Suppressor macrophage treated with lipopolysaccharide for 1 hour (primary cell): ENCODE measurements at places on chromosomes 7 and 10.

- DNase-seq = no peak
Observed at GRCh38 chr10:4708123-4708759, 117.8 kb upstream of the AKR1E2 start.

DNA sequence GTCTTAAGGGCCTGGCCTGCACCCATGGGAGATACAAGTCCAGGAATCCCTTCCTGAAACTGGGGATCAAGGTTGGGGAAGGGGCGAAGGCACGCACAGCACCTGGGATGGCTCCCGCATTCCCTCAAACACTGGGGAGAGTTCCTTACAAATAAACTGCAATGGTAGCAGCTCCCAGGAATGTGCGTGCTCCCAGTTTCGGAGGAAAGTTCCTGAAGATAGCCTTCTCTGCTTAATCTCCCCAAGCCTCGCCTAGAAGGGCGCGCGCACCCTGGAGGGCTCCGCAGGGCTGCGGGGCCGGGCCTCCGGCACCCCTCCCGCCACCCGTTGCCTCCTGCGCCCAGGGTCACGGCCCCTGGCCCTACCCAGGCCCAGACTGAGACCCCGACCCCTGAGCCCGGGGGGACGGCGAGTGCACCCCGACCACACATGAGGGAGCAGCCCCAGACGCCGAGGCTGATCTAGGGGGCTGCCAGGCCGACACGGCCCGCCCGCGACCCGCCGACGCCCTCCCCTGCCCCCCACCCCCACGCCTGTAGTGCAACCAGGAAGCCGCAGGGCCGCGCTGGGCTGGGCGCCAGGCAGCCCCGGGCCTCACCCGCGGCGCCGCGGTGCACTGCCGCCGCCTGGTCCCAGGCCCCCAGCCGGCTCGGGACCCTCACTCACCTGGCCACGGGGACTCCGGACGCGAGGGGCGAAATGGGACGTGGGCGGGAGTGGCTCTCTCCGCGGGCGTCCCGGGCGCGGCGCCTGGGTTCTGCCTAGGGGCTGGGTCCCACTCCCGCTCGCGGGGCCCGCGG is 460 bp downstream of the ANXA11 start:
- no peak for DNase-seq

DNA sequence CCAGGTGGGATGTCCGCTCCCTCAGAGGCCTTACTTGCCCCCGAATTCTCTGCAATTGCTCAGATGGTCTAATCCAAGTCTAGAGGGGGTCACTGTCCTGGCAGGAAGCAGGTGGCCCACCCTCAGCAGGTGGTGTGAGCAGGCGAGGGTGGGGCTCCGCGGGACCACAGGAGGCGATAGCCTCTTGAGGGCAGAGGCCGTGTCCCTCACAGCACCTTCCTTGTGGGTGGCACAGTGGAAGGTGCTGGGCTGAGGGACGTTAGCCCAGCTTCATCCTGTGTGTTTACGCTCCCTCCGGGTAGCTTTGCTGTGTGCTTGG is 38.3 kb upstream of the INPP5A start:
- DNase-seq = no peak

GRCh38 chr10:121608469-121609190 is 10.4 kb upstream of the FGFR2 start:
- peak; percentile 36 for DNase-seq

DNA sequence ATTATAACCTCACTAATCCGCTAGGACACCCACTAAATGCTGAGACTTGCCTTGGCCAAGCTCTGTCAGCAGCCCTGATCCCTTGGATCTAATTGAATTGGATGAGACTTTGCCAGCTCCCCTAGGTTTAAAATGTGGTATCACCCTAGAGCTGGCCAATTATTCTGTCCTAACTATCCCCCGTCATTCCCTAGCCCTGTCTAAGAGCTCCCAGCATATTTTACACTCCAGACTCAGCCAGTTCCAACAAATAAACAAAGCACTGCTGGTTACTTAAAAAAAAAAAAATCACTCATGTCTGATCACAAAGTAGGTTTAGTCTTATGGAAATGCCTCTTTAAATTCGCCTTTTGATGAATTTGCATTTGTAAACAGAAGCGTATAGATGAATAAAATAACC is 147.9 kb upstream of the EGR2 start:
- no peak for DNase-seq

- no peak for DNase-seq
Observed at GRCh38 chr7:79855172-79855571, 279.5 kb upstream of the GNAI1 start.

- DNase-seq = no peak
Observed at GRCh38 chr7:26008428-26008827, 143.6 kb upstream of the NFE2L3 start.

DNA sequence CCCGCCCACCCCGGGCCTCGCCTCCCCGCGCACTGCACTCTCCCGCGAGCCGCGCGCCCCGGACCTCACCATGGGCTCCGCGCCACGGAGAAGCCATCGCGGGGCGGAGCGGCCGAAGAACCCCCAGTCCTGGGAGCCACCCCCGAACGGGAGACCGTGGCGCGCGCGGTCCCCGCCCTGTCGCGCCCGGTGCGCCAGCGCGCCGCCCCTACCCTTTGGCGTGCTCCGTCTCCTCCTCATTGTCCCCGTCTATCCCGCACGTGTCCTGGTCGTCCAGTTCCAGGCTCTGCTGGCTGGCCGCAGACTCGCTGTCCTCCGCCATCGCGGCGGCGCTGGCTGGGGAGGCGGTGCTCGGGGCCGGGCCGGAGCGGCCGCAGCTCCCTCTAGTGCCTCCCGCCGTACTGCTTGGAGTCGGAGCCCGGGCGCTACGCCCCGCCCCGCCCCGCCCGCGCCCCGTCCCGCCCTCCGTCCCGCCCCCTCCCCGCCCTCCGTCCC is at the start of gene NMT2:
Gene NMT2 (minus strand): TSS at position 403 of the 495 bp plus-strand sequence. CDS start 81 bp downstream, at position 322.
- DNase-seq = no peak

DNA sequence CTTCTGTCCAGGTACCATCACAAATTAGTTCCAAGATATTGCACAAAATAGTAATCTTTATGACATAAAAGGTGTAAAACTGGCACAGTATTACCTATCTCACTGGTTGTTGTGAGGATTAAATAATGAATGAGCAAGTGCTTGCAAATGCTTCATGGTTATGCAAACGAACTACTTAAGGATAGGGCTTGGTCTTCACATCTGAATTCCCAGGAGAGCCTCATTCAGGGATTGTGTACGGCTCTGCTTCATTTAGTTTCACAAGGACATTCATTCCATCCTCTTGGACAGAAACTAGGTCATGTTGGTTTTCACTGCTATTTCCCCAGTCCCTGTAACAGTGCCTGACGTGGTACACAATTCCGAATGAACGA is 12.1 kb downstream of the ABCA13 start:
- no peak for DNase-seq

DNA sequence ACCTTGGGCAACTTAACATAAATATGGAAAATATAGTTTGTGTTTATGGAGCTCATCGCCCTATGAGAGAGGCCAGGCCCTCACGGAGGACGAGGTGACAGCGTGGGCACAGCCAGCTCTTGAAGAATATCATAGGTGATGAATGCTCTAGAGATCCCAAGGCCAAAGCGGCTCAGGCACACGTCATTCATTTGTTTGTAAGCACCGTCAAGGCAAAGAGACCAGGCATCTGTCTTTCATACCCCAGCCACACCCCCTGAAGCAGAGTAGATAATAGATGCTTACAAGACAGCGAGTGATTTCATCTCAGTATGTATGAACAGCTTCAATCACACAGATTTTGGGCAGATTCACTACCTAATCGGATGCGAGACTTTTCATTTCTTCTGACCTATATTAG is 242.1 kb upstream of the C7orf33 start:
- no peak for DNase-seq

- DNase-seq = no peak
Observed at GRCh38 chr7:124881981-124882380, 47.6 kb downstream of the POT1 start.

GRCh38 chr10:31207636-31208035 is 111.4 kb upstream of the ZEB1 start:
- no peak for DNase-seq

DNA sequence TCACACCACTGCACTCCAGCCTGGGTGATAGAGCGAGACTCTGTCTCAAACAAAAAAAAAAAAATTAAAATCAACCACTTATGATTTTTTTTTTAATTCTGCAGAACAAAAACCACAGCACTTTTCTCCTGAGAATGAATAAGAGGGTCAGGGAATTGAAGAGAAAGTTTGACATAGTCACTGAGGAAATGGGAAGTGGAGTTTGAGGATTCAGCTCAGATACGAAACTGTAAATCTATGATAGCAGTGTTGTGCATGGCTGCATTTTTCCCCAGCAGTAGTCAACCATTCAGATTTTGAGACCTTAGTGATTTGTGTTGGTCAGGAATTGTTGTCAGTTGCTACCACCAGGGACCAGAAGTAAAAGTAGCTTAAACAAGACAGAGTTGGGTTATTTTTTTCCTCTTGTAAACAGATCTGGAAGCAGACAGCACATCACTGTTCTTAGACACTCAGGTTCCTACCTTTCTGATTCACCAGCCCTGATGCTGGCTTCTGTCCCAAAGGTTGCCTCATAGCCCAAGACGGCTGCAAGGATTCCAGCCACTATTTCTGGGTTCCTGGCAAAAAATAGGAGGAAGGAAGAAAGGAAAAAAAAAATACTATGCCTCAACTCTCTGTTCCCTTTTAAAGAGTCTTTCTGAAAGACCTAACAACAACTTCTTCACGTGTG is 20.1 kb downstream of the PILRA start:
- no peak for DNase-seq
